ENCODE measurements at places on chromosomes 12 and 14.

GRCh38 chr14:75859746-75860145 is 122.0 kb downstream of the TGFB3 start:
- no peak for DNase-seq

GRCh38 chr14:95537298-95538089 is 2.6 kb downstream of the GLRX5 start:
- no peak for DNase-seq

DNA sequence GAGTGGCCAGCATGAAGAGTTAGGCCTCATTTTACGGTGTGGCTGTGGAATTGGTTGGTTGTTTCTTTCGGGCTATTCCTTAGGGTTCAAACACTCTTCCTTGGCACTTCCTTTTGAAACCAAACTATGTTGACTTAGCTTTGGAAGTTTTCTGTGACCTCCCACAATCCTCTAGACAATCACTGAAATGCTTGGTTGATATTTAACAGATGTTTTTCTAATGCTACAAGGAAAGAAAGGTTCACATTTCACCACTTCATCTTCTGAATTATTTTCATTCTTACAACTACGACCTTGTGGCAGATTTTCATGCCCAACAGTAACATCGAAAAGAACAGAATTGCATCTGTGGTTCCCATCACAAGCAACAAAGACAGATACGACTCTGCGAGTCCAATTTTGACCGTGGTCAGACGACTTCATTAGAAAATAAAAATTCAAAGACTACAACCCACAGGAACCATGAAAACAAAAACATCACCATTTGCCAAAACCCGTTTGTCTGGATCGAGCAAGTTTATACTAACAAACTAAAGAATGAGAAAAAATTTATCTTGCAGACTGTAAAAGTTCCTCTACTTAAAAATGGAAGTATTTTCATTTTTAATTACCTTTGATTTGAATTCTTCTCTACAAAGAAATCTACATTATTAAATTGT is 16.9 kb downstream of the PRKAB1 start:
- no peak for DNase-seq

DNA sequence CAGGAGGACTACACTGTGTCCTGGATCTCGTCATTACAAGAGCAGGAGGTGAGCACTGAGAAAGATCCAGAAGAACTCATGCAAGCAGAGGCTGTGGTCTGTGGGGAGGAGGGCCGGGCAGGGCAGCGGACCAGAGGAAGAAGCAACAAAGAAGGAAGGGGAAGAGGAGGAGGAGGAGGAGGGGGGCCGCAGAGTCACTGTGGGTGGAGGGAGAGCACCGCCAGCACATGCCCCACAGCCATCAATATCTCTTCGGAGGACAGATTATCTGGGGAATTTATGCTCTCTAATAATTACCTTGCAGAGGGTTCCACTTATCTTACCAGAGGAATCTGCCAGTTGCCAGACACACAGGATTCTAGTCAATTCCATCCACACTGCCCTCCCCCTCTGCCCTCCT is 105.6 kb downstream of the DPF3 start:
- DNase-seq, result no peak

GRCh38 chr14:92465353-92466055 is 48.1 kb upstream of the RIN3 start:
- DNase-seq, result no peak

DNA sequence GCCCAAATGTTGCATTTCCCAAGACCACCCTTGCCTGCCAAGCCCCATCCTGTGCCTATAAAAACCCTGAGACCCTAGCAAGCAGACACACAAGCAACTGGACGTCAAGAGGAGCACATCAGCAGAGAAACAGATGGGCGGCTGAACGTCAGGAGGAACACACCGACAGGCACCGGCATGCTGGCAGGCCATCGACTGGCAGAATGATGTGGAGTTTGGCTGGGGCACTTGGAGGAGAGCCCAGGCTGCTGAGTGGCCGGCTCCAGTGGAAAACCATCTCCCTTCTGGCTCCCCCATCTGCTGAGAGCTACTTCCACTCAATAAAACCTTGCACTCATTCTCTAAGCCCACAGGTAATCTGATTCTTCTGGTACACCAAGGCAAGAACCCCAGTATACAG is 130.1 kb downstream of the SLC41A2 start:
- DNase-seq, result no peak

DNA sequence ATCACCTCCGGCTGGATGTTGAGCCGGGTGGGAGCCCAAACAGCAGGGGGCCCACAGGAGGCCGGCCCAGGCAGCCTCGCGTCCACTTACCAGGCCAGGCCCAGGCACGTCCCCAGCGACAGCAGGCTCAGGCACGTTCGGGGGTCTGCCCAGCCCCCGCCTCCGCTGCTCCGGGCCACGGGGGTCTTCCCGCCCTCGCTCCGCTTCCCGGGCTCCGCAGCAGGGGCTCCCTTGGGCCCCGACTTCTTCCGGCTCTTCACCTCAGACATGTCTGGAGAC is 216 bp downstream of the IKBIP start:
- no peak for DNase-seq

Measured in left forelimb (tissue), 1 donor.